ENCODE measurements at places on chromosomes 11 and 22.

DNA sequence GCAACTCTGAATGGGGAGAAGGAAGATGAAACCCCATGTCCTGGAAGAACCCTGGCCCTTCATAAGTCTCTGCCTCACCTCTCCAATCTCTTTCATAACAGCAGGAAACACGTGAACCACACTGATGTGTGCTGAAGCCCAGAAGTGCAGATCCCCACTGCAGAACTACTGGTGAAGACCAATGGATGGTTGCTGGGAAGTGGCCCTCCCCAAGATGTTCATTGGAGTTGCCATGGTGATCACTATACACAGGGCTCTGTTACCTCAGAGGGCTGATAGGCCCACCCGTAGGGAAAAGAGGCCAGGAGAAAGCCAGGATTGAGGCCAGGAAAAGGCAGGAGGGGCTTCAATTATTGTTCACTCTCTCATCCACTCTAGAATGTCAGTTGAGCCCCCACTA, 11.6 kb downstream of the TST start:
- no peak for DNase-seq

- no peak for DNase-seq
Measured at GRCh38 chr11:62889484-62890437, 9.1 kb downstream of the SLC3A2 start.

- DNase-seq, result no peak
Measured at GRCh38 chr11:35487532-35488078, 37.8 kb downstream of the PAMR1 start.

DNA sequence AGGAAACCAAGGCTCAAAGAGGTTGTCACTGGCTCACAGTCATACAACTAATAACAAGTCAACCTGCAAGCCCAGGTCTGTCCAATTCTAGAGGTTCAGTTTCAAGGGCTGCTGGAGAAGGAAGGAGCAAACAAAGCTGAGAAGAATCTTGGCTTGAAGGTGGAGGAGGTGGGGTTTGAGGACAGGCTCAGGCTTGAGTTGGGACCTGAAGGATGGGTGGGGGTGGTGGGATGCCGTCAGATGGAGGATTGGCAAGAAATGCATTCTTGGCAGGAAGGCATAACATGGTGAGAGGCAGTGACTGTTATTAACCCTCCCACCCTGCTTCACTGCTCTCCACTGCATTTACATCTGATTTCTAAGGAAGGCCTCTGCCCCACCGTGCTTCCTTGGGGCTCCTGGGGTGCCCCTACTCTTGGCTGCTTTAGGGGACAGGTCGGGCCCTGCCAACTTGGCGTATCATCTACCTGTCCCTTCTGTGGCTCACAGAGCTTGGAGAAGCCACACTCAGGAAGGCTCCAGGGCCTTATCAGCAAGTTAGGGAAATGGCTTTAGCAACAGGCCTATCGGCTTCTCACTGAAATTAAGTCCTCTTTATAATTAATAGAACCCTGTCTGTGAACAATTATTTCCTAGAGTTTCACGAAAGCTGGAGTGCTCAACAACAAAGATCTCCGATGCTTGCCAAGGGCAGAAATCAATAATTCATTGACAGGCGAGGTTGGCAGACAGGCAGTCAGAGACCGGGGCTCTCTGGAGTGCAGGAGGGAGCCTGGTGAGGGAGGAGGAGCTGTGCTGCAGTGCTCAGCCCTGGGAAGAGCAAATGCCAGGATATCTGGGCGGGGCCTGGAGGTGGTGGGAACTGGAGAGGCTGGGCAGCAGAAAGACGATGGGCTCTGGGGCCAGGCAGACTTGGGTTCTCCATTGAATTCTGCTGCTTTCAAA, 84.9 kb upstream of the NARS2 start:
- DNase-seq, result peak; percentile 88

DNA sequence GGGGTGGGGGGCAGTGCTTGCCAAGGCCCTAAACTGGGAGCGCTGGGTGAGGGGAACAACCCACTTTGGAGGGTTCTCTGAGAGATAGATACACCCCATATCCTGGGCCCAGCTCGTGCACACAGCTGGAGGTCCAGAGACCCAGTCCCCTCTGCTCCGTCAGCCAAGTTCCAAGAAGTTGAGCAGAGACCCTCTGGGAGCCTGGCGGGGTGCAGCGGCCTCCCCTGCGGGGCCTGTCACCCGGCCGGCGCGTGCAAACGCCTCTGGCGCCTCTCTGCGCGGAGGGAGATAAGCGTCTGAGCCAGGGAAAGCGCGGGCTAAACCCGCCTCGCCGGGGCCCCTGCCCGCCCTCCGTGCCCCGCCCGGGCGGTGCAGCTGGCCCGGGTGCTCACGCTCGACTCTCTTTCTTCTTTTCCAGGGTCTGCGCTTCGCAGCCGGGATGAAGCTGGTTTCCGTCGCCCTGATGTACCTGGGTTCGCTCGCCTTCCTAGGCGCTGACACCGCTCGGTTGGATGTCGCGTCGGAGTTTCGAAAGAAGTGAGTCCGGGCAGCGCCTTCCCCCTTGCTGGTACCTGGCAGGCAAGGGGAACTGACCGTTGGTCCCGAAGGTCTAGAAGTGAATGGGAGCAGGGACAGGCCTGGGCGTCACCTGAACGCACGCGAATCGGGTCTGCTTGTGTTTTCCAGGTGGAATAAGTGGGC, 540 bp downstream of the ADM start:
- no peak for DNase-seq

DNA sequence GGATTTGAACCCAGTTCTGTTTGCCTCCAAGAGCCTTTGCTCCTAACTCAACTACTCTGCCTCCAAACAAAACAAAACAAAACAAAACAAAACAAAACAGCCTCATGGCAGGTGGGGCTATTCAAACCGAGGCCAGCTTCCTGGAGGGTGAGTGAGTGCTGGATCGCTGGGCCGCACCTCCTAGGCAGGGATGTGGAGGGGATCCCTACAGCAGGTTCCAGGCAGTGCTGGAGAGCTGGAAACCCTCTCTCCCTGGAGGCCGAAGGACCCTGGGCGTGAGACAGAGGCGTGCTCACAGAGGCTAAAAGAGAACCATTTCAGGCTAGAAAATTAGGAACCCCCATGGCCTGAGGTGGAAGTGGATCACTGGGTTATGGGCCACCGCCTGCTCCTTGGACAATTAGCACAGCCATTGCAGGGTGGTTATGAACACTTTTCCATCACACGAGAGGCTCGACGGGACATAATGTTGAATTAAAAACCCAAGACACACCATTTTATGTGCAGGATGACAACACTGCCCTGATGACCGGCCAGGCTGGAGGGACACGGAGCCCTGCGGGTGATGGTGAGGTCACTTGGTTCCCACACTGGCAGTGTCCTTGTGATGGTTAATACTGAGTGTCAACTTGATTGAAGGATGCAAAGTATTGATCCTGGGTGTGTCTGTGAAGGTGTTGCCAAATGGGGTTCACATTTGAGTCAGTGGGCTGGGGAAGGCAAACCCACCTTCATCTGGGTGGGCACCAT, 35.2 kb downstream of the SHISAL1 start:
- no peak for DNase-seq

- DNase-seq, result no peak
Measured at GRCh38 chr11:65309006-65309405, 5.7 kb upstream of the CDC42EP2 start.

- DNase-seq, result no peak
Measured at GRCh38 chr11:39255648-39256047, 2203.8 kb downstream of the LRRC4C start.

DNA sequence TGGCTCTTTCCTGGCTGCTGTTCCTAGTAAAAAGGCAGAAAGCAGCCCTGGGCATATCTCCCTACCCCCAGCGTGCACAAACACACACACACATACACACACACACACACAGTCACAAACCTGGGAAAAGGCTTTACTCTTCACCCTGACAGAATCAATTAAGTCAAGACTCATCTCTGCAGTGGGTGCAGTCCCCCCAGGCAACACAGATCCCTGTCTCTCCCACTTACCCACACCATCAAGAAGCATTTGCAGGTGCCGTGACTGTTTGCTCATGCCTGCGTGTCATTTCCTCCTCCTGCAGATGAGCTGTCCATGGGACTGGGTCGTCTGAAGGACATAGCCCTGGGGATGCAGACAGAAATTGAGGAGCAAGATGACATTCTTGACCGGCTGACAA, 28.6 kb downstream of the SNAP29 start:
- DNase-seq, result no peak

GRCh38 chr11:31247321-31247720, 122.2 kb downstream of the DCDC1 start:
- DNase-seq, result peak; percentile 56

GRCh38 chr22:49281467-49282340, 546.0 kb downstream of the BRD1 start:
- DNase-seq, result no peak

- no peak for DNase-seq
Measured at GRCh38 chr11:76200006-76200940, 6.0 kb downstream of the WNT11 start.

GRCh38 chr11:111814557-111815320, 48.5 kb upstream of the PPP2R1B start:
- no peak for DNase-seq

- no peak for DNase-seq
Measured at GRCh38 chr22:49008682-49009235, 818.9 kb downstream of the BRD1 start.

GRCh38 chr11:19060629-19061028, at the start of gene MRGPRX2:
Gene MRGPRX2 (minus strand): TSS chr11:19060717. CDS start chr11:19056402, 4,315 bp downstream.
- DNase-seq, result no peak
